Activated CD8-positive, alpha-beta memory T cell treated with anti-CD3 and anti-CD28 coated beads, Interleukin-2, amount 10 ng/mL, durations not matched to agents 7 days and 5 days (primary cell): ENCODE measurements at places on chromosomes 5 and 9. TPM values are rescaled to one million over a fixed set of nuclear protein-coding genes. Genes with fewer than 3 reads are reported as not detected.

GRCh38 chr9:29001006-29001405, 1427.7 kb upstream of the C9orf72 start:
- DNase-seq, result no peak

DNA sequence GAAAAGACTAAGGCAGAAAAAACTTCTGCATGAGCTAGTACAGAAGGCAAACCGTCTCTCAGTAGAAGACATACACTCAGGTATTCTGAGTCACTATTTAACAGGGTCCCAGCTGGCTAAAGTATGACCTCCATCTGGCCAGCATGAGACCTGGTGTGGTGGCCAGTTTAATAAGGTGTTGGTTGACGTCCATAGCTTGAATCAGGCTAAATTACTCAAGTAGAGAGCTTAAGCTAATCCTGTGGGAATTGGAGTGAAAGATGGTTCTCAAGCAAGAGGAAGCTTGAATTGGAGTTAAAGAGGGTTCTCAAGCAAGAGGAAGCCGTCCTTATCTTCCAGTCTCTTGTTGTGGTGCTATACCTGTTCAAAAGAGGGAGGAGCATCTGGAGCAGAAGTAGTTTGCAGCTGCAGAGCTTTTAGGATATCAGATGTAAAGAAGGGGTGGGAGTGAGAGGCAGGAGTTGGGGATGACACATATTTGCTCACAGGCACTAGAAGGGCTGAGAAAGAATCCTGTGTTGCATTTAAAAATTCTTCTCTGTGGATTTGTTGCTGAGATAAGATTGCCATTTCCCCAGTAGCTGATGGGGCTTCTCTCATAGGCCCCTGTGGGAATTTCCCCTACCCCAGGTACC, 136.1 kb upstream of the RUSC2 start:
- no peak for DNase-seq

- no peak for DNase-seq
Observed at GRCh38 chr5:172455511-172456061, 1.3 kb upstream of the SH3PXD2B start.

DNA sequence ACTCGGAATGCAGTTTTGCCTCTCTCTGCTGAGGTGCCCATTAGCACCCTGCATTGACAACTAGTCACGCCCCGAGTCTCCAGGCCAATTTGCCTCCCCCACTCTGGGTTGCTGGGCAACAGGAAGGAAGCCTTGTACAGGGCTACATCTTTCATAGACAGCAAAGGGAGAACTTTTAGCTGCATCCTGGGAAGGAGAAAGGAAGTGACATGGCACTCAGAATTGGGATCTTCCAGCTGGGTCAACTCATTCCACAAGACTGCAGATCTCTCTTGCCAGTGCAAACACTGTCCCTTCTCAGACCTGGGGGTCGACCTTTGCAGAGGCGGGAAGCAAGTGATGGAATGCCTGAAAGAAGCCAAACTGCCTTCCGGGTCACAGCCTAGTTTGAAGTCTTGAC, 282.0 kb downstream of the SLIT3 start:
- DNase-seq, result no peak

PCDHB9 gene
- total RNA-seq, result not detected

- DNase-seq, result no peak
Observed at GRCh38 chr9:101068696-101069095, 40.2 kb downstream of the PLPPR1 start.

GLDC gene
- total RNA-seq, result 5.8 TPM

DNA sequence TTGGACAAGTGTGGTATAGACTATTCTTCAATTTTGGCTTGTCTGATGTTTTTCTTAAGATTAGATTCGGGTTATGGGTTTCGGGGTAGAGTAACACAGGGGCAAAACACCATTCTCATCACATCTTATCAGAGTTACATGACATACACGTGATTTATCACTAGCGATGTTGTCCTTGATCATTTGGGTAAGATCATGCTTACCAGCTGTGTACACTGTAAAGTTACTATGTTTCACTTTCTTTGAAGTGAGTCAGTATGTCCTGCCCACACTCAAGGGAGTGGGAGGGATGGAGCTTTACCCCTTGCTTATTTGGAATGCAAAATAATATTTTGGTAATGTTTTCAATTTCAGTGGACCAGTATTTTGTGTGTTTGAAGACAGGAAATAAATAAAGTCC, 101.8 kb upstream of the TAF11L2 start:
- no peak for DNase-seq

GRCh38 chr5:146185161-146185560, 2.7 kb upstream of the LARS1 start:
- no peak for DNase-seq

- DNase-seq, result no peak
Observed at GRCh38 chr5:147417135-147417813, 92.6 kb downstream of the DPYSL3 start.

SLC6A18 gene
- not detected for total RNA-seq

DNA sequence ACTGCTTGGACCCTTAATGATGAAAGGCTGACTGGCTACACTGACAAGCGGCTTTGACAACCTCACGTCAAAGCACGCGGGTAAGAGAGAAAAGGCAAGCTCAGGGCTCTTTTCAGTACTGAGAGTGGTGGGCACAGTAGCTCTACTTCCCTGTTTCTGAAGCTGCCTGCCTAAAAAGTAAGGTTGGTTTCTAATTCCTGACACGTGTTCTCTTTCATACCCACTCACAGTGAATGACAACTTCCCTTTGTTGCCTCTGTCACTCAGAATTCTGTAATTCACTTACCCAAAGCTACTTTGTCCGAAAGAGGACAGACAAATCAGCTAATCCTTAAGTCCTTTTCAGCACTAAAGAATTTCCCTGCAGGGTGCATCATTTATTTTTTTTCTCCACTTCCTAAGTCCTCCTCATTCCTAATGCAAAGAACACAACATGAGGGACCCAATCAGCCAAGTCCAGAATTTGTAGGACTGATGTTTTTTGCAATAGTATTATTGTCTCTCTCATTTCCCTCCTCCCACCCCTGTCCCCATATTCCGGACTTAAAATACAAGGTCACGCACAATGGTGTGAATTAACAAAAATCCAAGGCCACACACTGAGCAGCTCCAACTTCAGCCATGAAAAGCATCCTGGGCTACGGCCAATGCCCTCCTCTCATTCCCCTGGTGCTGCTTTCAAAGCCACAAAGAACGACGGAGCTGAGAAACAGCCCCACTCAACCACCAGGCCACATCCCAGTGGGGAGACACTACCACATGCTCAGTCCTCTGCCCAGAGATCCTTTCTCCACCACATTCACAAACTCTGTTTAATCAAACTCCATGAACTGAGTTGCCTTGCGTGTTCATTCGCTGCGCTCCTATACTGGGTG, 221.0 kb downstream of the TSSK1B start:
- no peak for DNase-seq

GRCh38 chr5:113099822-113100221, 123.2 kb downstream of the DCP2 start:
- DNase-seq, result no peak

GRCh38 chr9:94553029-94553938, 1.6 kb upstream of the PCAT7 start:
- no peak for DNase-seq

DNA sequence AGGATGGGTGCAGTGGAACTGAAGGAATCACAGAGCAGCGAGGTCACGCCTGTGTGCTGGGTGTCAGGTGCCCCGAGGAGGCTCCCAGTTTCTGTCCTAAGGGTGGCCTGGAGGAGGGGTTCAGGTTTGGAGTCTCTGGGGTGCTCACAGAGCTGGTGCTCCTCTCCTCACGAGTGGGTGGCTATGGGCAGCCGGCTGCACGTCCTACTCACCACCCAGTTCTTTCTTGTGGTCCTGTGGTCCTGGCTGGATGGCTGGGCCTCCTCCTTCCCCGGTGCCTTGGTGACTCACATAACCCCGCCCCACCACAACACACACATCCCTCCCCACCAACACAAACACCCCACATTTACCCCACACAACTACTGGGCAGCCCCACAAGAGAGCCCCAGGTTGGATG, 9.9 kb upstream of the PTGS1 start:
- DNase-seq, result peak; percentile 56

GRCh38 chr5:143642791-143643190, 169.2 kb upstream of the HMHB1 start:
- no peak for DNase-seq

GLRA1 gene
- total RNA-seq, result not detected

FOXD4 gene
- 0.49 TPM for total RNA-seq

FAM81B gene
- total RNA-seq, result not detected

- DNase-seq, result no peak
Observed at GRCh38 chr9:34684145-34684544, 6.9 kb downstream of the CCL19 start.

DNA sequence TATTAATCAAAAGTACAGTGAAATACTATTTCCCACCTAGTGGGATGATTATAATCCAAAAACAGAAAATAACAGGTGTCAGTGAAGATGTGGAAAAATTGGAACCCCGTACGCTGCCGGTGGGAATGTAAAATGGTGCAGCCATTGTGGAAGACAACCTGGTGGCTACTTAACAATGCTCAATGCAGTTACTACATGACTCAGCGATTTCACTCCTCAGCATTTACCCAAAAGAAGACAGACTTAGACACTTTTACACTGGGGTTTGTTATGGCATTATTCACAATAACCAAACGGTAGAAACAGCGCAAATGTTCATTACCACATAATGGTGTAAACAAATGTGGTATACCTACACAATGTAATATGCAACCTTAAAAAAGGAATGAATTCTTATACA, 23.9 kb downstream of the SECISBP2 start:
- no peak for DNase-seq
